ENCODE measurements at places on chromosomes 7 and 10. TPM values are rescaled to one million over a fixed set of nuclear protein-coding genes. Genes with fewer than 3 reads are reported as not detected.
A peak's percentile ranks its signal among the peaks of the same experiment; 100 is the strongest.

Gene TNS3
- total RNA-seq: 174 TPM

DNA sequence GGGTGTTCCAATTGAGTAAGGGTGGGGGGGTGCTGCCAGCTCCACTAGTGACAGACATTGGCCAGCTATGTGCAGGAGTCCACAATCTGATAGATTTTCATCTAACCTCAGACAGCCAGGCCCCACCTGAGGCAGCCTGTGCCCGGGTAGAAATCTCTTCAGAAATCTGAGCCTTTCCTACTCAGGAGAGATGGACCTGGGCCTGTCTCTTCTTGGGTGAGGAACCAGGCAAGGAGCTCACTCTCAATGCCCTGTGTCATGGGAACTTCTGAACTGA, 86.9 kb downstream of the UBE2H start:
- no peak overlapping the region for H3K27ac ChIP-seq
- H3K4me1 ChIP-seq: peaks cover 56% of the 10 kb centered on the region
- no peaks in the 10 kb centered on the region for H3K36me3 ChIP-seq

DNA sequence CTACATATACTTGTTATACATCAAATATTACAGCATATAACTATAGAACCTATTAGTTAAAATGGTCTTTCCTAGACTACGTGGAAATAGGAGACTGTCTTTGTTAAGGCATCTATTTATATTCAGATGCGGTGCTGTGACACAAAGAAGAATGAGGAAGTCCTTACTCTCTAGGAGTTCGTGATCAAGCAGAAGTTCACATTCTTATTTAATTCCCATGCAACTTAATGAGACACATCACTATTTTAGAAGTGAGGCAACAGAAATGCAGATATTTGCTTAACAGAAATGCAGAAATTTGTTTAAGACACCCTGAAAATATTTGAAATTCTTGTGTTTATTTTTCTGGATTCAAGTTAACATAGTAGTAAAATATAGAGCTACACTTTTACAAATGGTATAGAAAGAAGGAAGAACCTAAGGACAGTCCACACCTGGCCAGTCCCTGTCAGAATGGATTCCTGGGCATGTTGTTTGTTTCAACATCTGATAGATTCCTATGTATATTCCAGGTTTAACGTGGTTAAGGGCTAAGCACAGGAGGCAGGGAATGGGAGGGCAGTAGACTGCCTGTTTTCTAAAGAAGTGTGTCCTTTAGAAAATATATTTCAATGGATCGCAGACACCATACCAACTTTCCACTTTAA, 70.6 kb upstream of the NXPH1 start:
- no peak overlapping the region for H3K4me3 ChIP-seq
- no peak for DNase-seq
- no peak overlapping the region for H3K27ac ChIP-seq
- H3K4me1 ChIP-seq: no peaks in the 10 kb centered on the region

Gene ANXA8
- 15.0 TPM for total RNA-seq

Gene TET1
- 1.8 TPM for total RNA-seq

Gene LIPN
- total RNA-seq: 1.6 TPM

DNA sequence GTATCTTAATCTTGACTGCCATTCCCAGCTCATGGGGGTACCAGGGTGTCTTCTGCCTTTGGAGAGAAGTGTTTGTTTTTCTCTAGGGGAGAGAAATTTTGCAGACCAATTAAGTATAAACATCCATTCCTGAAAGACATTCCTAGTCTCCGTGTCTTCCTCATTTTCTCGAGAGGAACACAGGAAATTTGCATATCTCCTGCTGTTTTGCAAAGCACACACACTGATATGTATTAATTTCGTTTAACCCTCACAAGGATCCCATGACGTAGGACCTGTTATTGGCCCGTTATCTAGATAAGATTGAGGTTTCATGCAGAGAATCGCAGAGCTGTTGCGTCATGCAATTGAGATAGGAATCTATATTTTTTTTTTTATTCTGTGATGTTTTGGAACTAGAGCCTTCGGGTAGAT, 944 bp downstream of the RHBDD2 start:
- no peak for DNase-seq
- H3K4me3 ChIP-seq: peak overlapping the region; percentile 93
- peaks cover 45% of the 10 kb centered on the region for H3K36me3 ChIP-seq
- peaks cover 37% of the 10 kb centered on the region for H3K4me1 ChIP-seq
- peak overlapping the region; percentile 91 for H3K27ac ChIP-seq

- no peak for DNase-seq
- no peak overlapping the region for H3K4me3 ChIP-seq
- H3K4me1 ChIP-seq: peaks cover 7% of the 10 kb centered on the region
- peaks cover 59% of the 10 kb centered on the region for H3K36me3 ChIP-seq
- no peak overlapping the region for H3K27ac ChIP-seq
Observed at GRCh38 chr10:87961314-87961713, 97.9 kb downstream of the PTEN start.

DNA sequence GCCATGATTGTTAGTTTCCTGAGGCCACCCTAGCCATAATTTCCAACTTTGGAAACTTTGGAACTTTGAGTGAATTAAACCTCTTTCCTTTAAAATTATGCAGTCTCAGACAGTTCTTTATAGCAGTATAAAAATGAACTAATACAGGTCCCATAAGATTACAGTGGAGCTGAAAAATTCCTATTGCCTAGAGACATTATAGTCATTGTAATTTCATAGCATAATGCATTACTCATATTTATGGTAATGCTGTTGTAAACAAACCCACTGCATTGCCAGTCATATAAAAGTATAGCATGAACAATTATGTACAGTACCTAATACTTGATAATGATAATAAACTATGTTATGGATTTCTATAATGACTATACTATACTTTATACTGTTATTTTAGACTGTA, 88.0 kb upstream of the TMEM229A start:
- no peak overlapping the region for H3K4me3 ChIP-seq
- DNase-seq: no peak
- H3K36me3 ChIP-seq: no peaks in the 10 kb centered on the region
- no peaks in the 10 kb centered on the region for H3K4me1 ChIP-seq
- no peaks in the 10 kb centered on the region for H3K27me3 ChIP-seq

DNA sequence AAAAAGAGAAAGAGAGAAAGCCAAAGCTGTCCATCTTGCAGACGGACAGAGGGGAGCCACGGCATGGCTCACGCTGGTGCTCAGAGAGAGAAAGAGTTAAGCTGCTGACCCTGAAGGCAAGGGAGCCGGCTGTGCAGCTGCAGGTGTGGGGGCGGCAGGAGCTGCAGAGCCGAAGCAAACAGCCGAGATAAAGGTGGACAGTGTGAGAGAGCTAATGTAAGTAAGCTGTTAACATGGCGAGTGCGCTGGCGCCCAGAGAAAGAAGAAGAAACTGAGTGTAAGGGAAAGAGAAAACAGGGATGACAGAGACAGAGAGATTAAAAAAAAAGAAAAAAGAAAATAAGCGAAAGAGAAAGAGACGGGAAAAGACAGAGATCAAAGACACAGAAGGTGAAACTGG, 18.2 kb downstream of the COL17A1 start:
- no peak overlapping the region for H3K27ac ChIP-seq
- H3K4me3 ChIP-seq: no peak overlapping the region
- H3K4me1 ChIP-seq: no peaks in the 10 kb centered on the region
- H3K27me3 ChIP-seq: no peaks in the 10 kb centered on the region
- DNase-seq: no peak
- H3K36me3 ChIP-seq: no peaks in the 10 kb centered on the region

Gene CPA2
- total RNA-seq: not detected

GRCh38 chr10:33609546-33609945, 275.1 kb upstream of the NRP1 start:
- DNase-seq: no peak
- H3K36me3 ChIP-seq: no peaks in the 10 kb centered on the region
- no peaks in the 10 kb centered on the region for H3K27me3 ChIP-seq
- H3K4me3 ChIP-seq: no peak overlapping the region

Gene RADIL
- 9.7 TPM for total RNA-seq

DNA sequence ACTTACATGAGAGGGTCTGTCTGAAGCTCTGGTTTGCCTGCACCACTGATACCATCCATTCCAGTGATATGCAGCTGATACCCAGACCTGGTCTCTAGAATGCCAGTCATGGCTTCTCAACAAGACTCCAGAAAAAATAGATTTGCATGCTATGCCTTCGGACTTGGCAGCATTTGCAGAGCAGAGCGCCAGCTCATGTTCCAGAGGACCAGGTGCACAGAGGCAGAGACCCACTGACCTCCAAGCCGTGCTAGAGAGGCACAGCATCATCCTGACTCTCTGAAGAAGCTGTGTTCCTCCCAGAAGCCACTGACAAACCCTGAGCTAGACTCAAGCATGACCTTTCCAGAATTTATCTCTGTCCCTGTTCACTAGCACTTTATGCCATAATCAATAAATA, 6.9 kb upstream of the PRKAG2 start:
- H3K4me3 ChIP-seq: no peak overlapping the region
- DNase-seq: no peak
- H3K36me3 ChIP-seq: no peaks in the 10 kb centered on the region
- no peaks in the 10 kb centered on the region for H3K4me1 ChIP-seq

- DNase-seq: no peak
- no peaks in the 10 kb centered on the region for H3K4me1 ChIP-seq
- H3K4me3 ChIP-seq: no peak overlapping the region
- no peak overlapping the region for H3K27ac ChIP-seq
- peaks cover 10% of the 10 kb centered on the region for H3K36me3 ChIP-seq
Observed at GRCh38 chr7:133354546-133355324, 101.9 kb downstream of the EXOC4 start.

DNA sequence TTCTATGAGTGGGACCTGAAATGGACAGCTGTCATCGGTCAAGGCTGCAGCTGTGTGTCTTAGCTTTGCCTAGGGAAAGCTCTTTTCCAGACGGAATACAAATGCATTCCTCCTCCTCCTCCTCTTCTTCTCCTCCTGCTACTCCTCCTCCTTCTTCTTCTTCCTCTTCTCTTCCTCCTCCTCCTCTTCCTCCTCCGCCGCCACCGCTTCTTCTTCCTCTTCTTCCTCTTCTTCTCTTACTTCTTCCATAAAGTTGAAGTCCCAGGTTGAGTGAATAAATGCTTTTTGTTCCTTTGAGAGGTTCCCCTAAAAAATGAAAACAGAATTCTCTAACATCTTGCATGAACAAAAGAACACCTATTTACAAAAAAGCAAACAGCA, 28.7 kb downstream of the KLF6 start:
- DNase-seq: no peak
- H3K27me3 ChIP-seq: no peaks in the 10 kb centered on the region
- peaks cover 22% of the 10 kb centered on the region for H3K4me1 ChIP-seq
- H3K4me3 ChIP-seq: no peak overlapping the region
- H3K36me3 ChIP-seq: no peaks in the 10 kb centered on the region

Gene TRIM8
- 142 TPM for total RNA-seq

Gene TEX47
- not detected for total RNA-seq

GRCh38 chr7:132112657-132113056, 463.6 kb downstream of the PLXNA4 start:
- no peaks in the 10 kb centered on the region for H3K36me3 ChIP-seq
- H3K4me3 ChIP-seq: no peak overlapping the region
- H3K4me1 ChIP-seq: no peaks in the 10 kb centered on the region
- DNase-seq: no peak

DNA sequence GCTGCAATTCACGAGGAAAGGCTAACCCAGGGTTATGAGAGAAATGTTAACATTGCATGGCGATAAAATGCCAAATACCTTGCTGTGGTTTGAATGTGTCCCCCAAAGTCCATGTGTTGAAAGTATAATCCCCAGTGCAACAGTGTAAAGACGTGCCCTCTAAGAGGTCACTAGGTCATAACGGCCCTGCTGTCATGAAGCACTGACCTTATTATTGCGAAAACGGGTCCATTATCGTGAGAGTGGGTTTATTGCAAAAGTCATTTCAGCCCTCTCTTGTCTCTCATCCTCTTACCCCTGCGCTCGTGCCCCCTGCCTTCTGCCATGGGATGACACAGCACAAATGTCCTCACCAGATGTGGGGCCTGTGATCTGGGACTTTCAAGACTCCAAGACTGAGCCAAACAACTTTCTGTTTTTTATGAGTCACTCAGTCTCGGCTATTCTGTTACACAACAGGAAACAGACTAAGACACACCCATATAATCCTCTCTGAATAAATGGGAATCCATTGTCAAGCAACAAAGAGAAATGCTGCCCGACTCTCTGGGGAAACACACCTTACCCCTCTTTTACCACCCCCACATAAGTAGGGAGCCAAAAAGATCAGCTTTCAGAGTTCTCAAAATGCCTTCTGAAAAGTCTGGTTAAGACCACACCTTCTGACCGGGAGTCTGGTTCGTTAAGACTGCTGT, 73.1 kb upstream of the UCN3 start:
- peaks cover 36% of the 10 kb centered on the region for H3K4me1 ChIP-seq
- H3K27me3 ChIP-seq: no peaks in the 10 kb centered on the region
- peak; percentile 78 for DNase-seq
- no peak overlapping the region for H3K4me3 ChIP-seq
- peak overlapping the region; percentile 79 for H3K27ac ChIP-seq
- H3K36me3 ChIP-seq: no peaks in the 10 kb centered on the region

Gene CUEDC2
- total RNA-seq: 41.2 TPM

DNA sequence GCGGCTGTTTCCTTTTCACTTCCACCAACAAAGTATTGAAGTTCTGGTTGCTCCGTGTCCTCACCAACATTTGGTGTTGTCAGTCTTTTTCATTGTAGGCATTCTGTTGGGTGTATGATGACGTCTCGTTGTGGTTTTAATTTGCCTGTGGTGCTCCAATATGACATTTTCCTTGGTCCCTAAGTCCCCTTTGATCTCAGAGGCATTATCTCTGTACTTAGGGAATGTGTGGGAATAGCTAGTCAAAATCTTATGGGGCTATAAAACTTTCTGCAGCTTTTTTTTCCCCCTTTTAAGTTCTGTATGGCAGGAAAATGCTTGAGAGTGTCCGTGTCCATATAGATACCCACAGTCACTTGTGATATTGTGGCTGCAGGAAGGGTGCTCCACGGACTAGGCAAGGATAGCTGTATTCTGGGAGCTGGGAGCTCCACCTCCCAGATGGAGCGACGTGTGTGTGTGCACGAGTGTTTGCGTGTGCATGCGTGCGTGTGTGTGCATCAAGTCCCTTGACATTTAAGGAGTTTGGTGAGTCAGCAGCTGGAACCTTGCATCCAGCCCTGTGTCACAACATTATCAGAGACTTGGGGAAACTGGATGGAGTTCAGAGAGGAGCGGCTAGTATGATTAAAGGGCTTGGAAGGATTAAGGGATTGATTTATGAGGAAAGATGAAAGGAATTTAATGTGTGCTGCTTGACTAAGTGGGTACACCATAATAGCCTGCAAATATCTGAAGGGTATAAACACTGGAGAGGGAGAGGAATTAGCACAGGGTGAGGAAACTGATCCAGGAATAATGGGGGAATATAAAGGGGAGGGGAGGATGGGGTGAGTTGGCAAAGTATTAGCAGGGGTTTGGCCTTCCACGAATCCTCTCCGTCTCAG, 66.8 kb downstream of the LRMDA start:
- no peaks in the 10 kb centered on the region for H3K36me3 ChIP-seq
- no peak overlapping the region for H3K27ac ChIP-seq
- no peak for DNase-seq
- H3K4me3 ChIP-seq: no peak overlapping the region
- no peaks in the 10 kb centered on the region for H3K27me3 ChIP-seq
